Stimulated activated memory B cell treated with anti-CD40 and anti-IgM and Interleukin-4, amounts not matched to agents 10 μg/mL and 1 μg/mL and 100 μg/mL, for 72 hours (primary cell): ENCODE measurements at places on chromosomes 1 and 21.

GRCh38 chr1:52603630-52604029 lies 1.5 kb downstream of the GPX7 start:
- ATAC-seq, result peak; percentile 4

- ATAC-seq, result no peak
Observed at GRCh38 chr1:177239792-177240191, 69.0 kb downstream of the BRINP2 start.

DNA sequence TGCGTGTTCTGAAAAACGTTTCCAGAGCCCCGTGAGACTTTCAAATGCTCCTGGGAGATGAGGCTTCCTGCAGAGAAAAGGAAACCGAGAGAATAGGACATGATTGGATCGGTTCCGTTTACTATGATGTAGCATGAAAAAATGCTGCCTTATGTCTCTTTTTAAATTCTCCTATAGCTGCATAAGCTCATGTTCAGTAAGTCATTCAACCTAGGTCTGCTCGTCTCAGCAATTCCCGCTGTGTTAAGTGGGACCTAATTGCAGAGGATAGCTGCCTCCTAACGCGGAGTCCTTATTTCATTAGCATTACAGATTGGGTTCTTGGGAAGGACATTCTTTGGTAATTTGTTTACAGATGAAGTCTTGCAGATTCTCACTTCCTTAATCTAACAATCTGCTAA lies 165.3 kb downstream of the GALNT2 start:
- ATAC-seq, result no peak

DNA sequence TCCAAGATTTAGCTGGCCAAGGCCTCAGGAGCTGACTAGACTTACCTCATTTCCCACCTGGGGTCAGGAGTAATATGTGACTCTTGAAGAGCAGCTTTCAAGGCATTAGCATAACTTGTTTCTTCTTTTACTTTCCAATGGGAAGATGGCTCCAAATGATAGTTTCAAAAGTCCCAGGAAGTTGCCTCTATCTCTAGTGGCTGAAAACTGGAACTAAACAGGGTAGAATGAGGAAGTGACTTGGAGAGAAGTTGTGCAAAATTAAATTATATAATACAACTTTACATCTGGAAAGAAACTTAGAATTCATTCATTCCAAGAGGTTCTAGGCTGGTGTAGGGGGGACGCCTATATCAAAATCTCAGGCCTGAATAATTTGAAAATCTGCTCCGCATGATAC lies 250.1 kb upstream of the FMN2 start:
- no peak for ATAC-seq

GRCh38 chr21:27779606-27780005 lies 812.7 kb upstream of the ADAMTS5 start:
- no peak for ATAC-seq

GRCh38 chr1:24707687-24708086 lies 37.6 kb upstream of the CLIC4 start:
- no peak for ATAC-seq

GRCh38 chr1:89149229-89149628 lies 23.3 kb upstream of the GBP2 start:
- ATAC-seq, result no peak

- no peak for ATAC-seq
Observed at GRCh38 chr1:24386931-24387330, 26.7 kb downstream of the STPG1 start.

- no peak for ATAC-seq
Observed at GRCh38 chr1:160777486-160778089, 18.4 kb upstream of the LY9 start.

- no peak for ATAC-seq
Observed at GRCh38 chr21:33290441-33290840, 24.3 kb downstream of the IL10RB start.

- no peak for ATAC-seq
Observed at GRCh38 chr1:84539972-84540371, 33.6 kb upstream of the GNG5 start.

DNA sequence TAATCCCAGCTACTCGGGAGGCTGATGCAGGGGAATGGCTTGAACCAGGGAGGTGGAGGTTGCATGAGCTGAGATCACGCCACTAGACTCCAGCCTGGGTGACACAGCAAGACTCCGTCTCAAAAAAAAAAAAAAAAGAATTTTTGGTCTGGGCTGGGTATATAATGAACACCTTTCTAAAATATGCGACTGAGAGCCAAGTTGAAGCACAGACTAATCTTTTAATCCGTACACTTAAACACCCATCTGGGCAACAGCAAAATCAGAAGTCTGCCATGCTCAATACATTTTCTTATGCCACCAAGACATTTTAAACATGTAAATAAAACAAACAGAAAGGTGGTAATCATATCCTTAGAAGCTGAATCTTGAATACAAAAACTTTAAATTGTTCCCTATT lies 31.6 kb upstream of the ABCB10 start:
- ATAC-seq, result no peak

- peak; percentile 77 for ATAC-seq
Observed at GRCh38 chr1:56816909-56817308, 2.3 kb downstream of the FYB2 start.

- no peak for ATAC-seq
Observed at GRCh38 chr21:46095083-46095719, 2.7 kb upstream of the COL6A2 start.

DNA sequence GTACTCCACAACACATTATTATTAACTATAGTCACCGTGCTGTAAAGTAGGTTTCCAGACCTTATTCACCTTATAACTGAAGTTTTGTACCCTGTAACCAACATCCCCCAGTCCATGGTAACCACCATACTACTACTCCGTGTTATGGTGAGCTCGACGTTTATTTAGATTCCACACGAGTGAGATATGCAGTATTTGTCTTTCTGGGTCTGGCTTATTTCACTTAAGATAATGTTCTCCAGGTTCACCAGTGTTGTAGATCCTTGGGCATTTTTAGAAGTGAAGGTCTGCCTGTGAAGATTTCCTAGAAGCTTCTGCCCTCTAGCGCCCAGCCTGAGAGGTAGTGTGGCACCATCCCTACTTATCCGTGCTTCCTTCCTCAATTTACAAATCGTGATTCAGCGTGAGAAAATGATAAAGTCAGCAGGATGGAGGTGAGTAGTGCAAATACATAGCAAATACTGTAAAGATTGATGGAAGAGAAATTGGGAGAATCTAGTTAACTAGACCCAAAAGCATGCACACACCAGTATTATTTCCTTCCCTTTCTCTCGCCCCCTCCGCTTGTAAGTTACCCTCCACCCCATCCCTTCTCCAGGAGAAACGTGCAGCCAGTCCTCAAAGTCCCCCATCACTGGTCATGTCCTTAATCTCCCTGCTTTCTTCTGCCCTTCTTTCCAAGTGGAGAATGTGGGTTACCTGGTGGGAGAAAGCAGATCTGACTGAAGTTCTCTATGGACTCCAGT lies 36.0 kb upstream of the DISC1 start:
- peak; percentile 59 for ATAC-seq

GRCh38 chr21:14096172-14096571 lies 114.6 kb downstream of the LIPI start:
- no peak for ATAC-seq

DNA sequence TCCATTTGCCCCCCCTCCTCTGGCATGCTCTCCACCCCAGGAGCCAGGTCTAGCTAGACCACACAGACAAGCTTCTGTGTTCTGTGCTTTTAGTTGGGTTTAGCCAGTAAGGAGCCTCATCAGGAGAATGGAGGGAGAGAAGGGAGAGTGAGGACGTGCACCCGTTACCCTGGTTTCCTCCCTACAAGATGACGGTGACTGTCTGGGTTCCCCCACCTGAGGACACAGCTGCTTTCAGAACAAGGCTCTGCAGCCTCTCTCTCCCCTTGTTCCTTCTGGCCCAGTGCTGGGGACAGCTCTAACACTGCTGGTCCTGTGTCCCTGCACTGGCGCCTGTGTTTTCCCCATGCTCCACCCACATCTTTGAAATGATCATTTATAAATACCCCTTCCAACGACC lies 184.4 kb upstream of the GALNT2 start:
- ATAC-seq, result no peak

DNA sequence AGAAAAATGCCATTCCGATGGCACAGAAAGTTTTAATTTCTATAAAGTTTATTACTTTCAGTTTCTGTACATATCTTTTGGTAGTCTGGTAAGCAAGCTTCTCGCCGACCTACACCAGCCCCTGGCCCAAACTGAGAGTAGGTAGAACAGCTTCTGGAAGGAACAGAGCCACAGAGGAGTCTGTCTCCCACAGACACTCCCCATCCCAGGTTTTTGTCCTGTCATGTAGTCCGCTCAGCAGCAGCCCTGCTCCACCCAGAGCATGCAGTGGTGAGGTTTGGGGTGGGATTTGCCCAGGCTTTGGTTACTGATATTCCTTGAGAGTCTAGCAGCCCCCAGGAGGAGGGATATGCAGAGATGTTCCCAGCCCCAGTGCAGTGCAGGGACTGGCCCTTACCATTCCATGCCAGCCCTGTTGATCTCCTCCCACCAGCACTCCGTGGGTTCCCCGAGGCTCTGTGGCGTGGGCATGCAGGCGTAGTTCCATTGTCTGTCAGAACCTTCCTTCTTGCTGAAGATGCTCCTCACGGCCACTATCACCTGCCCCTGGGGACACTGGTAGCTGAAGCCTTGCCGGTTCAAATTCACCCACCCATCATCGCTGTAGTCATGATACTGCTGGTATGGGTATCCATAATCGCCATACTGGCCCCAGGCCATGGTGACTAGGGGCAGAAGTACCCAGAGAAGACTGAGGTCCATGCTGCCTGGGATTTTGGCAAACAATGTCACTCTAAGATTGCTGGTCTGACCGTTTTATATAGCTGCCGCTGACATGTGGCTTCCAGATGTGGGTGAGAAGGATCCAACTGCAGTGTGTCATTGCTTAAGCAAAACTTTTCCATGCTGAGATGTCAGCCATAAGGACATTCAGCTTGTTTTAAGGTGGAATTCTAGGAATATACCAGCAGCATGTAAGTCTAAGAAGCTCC lies at the start of gene DPT:
DPT (minus strand) TSS at position 734 of the 932 bp plus-strand sequence; CDS start at position 702, 32 bp downstream.
- ATAC-seq, result peak; percentile 21

DNA sequence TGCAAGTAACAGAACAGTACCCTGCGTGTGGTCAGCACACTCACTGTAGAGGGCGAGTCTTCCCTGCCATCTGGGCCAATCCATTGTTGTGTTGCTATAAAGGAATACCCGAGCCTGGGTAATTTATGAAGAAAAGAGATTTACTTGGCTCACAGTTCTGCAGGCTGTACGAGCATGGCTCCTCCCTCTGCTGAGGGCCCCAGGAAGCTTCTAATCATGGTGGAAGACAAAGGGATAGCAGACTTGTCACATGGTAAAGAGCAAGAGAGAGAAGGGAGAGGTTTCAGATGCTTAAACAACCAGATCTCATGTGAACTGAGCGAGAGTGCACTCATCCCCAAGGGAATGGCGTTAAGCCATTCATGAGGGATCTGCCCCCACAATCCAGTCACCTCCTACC lies 126.2 kb downstream of the CNIH3 start:
- no peak for ATAC-seq

GRCh38 chr21:38839328-38840286 lies 33.9 kb downstream of the ETS2 start:
- no peak for ATAC-seq

DNA sequence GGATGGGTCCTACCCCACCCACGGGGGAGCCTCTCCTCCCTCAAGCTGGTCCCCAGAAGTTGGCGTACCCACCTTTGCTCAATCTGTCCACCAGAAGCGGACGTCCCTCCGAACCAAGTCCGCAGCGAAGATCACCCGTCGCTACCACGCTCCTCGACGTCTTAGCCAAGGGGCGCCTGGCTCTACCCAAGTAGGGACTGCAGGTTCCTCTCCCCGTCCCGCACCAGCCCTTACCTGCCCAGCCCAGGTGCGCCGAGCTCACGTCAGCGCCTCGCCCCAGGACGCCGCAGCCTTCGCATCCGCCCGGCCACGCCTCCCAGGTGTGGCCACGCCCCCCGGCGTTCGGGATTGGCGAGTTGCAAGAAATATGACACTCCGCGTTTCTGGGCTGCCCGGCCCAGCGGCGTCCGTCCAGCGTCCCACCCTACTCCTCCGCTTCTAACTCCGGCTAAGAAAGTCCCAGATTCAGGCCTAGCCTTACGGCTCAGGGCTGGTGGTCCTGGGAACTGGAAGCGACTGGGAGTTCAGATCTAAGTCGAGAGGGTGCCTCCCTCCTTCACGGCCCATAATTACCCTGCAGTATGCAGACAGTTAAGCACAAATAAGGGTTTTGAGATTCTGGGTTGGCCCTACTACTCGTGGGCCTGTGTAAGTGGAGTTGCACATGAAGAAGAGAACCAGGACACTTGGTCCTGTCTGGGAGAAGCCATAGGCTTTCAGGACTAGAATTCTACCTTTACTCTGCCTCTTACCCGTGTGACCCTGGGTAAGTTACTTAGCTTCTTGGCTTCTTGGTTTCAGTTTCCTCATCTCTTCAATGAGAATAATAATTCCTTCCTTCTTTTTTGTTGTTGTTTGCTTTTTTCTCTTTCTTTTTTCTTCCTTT lies at the start of gene IRF6:
IRF6 (minus strand) TSS at position 268 of the 886 bp plus-strand sequence. CDS start 4,729 bp downstream, outside the sequence.
- peak; percentile 92 for ATAC-seq

GRCh38 chr1:240652549-240652948 lies 40.6 kb upstream of the GREM2 start:
- ATAC-seq, result no peak

GRCh38 chr1:21707086-21707840 lies 38.1 kb upstream of the RAP1GAP start:
- no peak for ATAC-seq

DNA sequence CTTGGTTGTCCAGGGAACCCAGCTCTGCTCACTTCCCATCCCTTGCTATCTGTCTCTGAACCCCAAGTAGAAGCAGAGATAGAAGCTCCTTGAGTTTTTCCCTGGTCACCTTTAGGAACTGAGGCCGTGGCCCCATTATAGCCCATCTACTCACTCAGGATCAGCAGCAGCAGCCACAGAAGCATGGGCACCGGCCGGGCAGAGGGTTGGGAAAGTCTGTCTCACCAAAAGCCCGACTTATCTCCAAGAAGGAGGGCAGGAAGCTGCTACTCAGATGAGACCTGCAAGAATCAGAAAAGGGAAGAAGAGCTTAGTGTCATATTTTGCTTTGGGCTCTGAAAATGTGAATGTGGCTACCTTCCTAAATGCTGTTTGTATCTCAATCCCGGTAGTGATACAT lies 264 bp downstream of the FCRL3 start:
- peak; percentile 34 for ATAC-seq

DNA sequence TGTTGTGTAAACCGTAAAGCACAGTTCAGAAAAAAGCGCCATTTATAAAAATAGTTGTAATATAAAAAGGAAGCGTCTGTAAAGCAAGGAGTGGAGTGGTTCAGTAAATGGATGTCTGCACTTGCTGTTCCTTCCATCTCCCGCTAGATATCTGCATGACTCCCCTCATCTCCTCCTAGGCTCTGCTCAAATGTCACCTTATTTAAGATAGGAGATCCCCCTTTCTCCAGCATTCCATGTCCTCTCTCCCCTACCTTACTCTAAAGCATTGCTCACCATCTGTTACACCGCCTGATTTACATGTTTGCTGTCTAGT lies 745 bp downstream of the MUL1 start:
- ATAC-seq, result peak; percentile 29
